ENCODE measurements at places on chromosomes 4 and X.

DNA sequence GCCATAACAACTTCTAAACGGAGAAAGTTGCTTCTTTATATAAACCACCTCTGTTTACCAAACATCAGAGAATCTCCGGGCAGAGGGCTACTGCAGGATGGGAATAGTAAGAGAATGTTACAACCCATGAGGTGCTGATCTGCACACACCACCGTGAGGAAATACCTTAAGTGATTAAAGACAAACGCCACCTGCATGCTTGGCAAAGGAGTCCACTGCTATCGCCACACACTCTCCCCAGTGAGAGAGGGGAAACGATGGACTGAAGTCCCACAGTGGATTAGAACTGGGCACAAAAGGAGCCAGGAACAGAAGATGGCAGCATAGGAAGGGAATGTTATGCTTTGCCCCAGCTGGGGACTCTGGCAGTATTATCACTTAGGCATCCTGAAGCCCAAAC, 15.6 kb downstream of the MAML3 start:
- DNase-seq = no peak

- no peak for DNase-seq
Observed at GRCh38 chrX:50700921-50701320, 113.1 kb downstream of the SHROOM4 start.

GRCh38 chr4:73028621-73029020, 40.9 kb downstream of the COX18 start:
- DNase-seq = no peak

DNA sequence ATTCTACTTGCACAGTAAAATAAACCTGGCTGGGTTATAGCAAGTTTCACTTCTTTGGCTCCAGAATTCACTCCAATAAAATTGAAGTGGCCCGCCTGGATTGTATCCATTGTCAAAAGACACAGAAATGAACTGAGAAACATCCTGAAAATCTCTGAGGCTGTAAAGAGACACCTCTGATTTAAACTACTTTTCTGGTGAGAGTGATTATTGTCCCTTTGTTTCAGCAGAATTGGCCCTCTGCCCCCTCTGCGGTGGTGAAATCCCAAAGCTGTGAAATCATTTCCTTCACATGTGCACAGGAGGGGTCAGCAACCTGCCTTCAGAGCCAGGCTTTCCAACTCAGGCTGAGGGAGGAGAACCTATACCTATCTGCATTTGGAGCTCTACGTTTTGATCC, 23.0 kb downstream of the GAB3 start:
- no peak for DNase-seq

GRCh38 chr4:121025540-121025939, 46.8 kb downstream of the NDNF start:
- no peak for DNase-seq

- no peak for DNase-seq
Observed at GRCh38 chr4:67522851-67523671, 22.2 kb downstream of the CENPC start.

GRCh38 chrX:22968494-22968893, 31.3 kb upstream of the DDX53 start:
- no peak for DNase-seq

GRCh38 chrX:16711893-16712547, 449 bp downstream of the CTPS2 start:
- DNase-seq = no peak

- DNase-seq = no peak
Observed at GRCh38 chr4:18686338-18687037, 664.9 kb upstream of the LCORL start.

- no peak for DNase-seq
Observed at GRCh38 chr4:143381189-143382118, 44.8 kb downstream of the GAB1 start.

DNA sequence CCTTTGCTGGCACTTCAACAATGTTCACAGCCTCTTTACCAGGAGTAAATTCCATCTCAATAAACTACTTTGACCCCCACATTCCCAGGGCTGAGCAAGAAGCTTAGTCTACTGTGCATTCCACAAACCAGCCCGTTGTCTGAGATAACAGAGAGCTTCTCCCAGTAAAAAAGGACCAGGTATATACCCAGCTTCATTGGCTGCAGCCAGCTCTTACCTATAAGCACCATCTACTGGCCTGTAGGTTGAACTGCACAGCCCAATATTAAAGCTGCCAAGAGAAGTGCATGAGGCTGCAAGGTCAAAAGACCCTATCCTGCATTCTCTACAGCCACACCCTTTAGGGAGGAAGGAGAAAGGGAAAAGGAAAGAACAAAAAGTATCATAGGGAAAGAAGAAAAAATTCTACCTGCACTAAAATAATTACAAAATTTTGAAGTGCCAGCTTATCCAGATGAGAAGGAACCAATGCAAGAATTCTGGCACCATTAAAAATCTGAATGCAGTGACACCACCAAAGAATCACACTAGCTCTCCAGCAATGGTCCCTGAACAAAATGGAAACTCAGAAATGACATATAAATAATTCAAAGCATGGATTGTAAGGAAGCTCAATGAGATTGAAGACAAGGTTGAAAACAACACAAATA, 45.7 kb upstream of the INTU start:
- no peak for DNase-seq

DNA sequence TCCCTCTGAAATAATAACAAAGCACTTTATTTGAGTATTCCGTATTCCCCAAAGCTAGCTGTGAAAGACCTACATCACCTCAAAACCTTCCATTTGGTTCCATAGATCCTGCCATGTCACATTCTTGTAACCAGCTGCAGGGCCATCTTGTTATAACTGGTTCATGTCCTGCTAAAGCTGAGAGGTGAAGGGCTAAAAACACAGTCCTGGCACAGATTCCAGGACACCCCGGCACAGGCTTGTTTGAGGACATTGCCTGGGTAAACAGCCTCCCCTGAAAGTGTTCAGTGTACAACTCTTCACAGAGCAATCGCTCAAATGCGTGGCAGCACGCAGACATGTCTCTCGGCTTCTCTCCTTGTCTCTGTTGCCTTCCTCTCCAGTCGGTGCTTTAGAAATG, 129.2 kb downstream of the MANBA start:
- no peak for DNase-seq

- DNase-seq = no peak
Observed at GRCh38 chrX:97843200-97843811, 959.6 kb downstream of the RPA4 start.

DNA sequence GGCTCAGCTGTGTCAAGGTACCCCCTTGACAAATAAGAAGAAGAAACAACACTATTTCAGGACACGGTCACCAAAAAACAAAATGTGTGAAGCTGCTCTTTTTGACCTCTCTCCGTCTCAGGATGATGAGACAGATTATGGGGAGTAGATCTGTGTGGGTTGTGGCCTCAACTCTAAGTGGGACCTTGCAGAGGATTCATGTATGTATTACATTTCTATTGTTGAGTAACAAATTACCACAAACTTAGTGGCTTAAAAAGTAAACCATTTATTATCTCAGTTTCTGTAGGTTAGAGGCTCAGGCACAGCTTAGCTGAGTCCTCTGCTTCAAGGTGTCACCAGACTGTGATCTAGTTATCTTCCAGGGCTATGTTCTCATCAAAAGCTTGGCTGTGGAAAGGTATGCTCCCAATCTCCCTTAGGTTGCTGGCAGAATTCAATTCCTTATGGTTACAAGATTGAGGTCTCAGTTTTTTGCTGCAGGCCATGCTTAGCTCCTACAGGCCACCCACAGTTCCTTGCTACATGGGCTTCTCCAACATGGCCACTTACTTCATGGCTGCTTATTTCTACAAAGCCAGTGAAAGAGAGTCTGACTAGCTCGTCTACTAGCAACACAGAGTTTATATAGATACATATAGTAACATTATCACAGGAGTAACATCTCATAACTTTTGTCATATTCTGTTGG, 28.1 kb downstream of the DGKK start:
- no peak for DNase-seq

DNA sequence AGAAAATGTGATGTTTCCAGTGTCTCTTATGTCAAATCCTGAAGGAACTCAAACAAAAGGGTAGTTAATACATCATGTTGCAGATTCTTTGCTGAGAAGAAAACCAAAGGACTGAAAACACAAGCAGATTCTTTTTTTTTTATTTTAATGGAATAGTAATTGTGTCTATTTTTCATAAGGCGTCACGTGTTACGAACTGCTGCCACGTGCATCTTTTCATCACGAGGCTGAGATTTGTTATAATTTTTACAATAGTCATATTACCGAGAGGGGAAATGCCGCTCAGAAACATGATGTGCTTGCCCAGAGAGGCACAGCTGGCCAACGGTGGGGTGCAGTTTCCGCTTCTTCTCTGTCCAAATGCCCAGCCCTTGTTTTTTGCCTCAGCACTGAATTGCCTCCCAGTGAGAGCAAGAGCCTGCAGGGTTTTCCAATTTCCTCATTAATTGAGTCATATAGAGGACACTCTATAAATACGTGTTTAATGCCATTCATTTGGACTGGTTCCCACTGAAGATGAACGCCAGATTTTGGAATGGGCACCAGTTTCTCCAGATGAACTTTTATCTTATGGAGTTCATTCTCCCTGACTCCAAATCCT, 225.3 kb downstream of the STK32B start:
- DNase-seq = no peak

DNA sequence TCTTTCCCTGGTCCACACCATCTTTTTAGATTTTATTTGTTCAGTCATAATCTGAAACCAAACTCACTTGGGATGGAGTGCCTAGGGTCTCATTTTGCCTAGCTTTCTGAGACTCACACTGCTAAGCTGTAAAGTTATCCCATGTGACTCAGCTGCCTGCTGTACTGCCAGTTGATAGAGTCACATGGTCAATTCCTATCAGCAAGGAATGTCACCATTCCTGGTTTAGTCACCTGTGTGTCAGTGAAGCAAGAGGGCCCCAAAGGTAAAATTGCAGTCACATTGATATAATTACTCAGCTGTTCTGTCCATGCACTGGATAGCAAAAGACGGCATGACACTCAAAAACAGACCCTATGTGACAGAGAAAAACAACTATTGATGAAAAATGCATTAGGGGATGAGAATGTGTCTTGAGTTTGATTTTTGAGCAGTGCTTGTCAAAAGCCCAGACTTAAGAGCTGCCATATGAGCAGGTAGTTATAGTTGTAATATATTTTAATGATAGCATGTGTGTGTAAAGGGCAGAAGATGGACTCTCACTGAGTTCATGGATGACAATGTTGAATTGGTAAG, 413.2 kb downstream of the PPARGC1A start:
- no peak for DNase-seq

- no peak for DNase-seq
Observed at GRCh38 chr4:89486042-89486441, 178.4 kb upstream of the GPRIN3 start.

DNA sequence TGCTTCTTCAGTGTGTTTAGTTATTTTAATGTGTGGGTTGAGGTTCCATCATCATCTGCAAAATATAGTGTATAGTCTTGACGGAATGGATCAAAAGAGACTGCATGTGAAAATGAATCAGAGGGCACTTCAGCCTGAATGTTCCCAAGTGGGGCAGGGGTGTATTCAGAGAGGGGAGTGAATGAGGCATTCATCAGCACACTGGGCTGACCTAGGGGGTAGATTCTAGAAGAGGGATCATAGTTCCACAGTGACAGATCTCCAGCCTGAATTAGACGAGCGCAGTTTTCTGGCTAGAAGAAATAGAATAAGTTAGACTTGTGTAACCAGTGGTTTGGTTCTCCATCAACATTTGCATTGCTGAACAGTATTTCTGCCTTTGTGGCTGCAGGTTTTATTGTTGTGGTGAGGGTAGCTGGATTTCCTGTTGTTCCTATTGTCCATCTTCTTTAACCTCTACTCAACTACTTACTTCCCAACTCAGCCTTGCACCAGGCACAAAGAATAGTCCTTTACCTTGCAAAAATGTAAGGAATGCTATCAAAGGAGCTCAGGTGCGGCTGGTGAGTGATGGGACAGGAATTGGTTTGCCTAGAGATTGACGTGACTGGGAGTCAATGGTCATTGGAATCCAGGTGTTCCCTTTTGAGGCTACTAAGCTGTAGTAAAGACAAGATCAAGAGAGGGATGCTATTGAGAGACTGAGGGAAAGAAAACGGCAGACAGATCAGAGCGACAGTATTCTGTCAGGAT, 50.9 kb downstream of the NAP1L5 start:
- DNase-seq = no peak

- DNase-seq = no peak
Observed at GRCh38 chr4:140719022-140719421, 37.2 kb downstream of the TBC1D9 start.

- DNase-seq = no peak
Observed at GRCh38 chrX:123184219-123184865, at the start of gene GRIA3. Gene GRIA3, plus strand, starts transcription at chrX:123184278. Its CDS starts 258 bp downstream, at chrX:123184536.

- DNase-seq = no peak
Observed at GRCh38 chrX:107102980-107103379, 15.6 kb downstream of the RBM41 start.

DNA sequence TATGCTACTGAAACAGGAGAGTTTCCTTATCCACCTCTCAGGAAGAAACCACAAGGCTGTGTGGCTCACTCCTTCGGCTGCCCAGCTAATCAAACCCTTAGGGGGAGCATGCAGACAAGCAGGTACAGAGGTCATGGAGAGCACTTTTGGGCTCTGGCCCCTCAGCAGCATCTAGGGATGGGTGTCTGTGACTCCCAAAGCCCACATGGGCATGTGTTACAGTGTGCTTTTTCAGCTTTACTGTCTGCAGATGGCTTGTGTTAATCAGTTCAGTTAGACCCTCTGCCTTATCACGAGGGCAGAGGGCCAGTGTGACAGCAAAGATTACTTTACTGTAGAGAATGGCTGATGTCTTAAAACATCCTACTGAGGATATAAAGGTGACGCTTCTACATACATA, 447.4 kb downstream of the PCDH10 start:
- no peak for DNase-seq
